ENCODE measurements at places on chromosomes 6 and 20.

- no peaks in the 10 kb centered on the region for H3K4me1 ChIP-seq
- no peaks in the 10 kb centered on the region for H3K36me3 ChIP-seq
- peak overlapping the region; percentile 99 for H3K27ac ChIP-seq
- H3K4me3 ChIP-seq = peak overlapping the region; percentile 63
- H3K27me3 ChIP-seq = no peaks in the 10 kb centered on the region
Observed at GRCh38 chr6:142945446-142946180, 637 bp upstream of the HIVEP2 start.

GRCh38 chr6:118495485-118496280, 52.4 kb upstream of the PLN start:
- no peak overlapping the region for H3K4me3 ChIP-seq
- H3K27ac ChIP-seq = no peak overlapping the region
- no peaks in the 10 kb centered on the region for H3K27me3 ChIP-seq

- H3K4me3 ChIP-seq = no peak overlapping the region
- no peaks in the 10 kb centered on the region for H3K27me3 ChIP-seq
- H3K4me1 ChIP-seq = no peaks in the 10 kb centered on the region
Observed at GRCh38 chr6:3081960-3082359, 13.7 kb downstream of the RIPK1 start.

DNA sequence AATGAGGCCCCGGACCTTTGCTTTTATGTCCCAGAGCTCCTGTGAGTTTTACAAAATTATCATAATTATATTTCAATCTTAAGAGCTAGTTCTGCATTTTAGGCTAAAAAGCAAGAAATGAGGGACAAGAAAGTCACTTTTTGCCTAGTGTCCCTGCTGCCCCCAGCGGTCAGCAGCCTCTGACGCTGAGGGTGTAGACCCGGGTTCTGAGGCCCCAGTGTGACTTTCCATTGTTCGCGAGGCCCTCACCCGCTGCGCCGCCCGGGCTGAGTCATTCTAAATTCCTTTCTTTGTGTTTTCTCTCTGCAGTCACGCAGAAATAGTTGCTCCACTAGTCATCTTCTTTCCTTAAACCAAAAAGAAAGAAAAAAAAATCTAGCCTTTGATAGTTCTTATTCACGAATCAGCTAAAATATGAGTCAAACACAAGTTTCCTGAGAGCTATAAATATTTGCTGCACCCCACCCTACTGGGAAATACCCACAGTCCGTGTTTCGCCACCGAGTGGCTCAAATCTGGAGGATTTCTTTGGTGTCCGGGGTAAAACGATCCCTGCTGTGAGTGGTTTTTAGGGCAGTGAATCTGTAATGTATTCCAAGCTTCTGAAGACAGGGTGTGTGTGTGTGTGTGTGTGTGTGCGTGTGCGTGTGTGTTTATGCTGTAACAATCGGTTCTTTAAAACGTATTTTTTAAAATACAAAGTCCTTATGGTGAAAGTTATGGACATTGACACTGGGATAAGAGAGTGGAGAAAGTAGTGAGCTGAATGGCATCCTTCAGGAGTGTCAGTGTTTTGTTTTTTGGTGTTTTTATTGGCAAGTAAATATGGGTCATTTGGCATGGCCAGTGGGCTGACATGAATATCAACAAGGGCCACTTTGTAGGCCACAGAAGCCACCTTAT, 59.7 kb upstream of the EEF1A1 start:
- H3K27me3 ChIP-seq = no peaks in the 10 kb centered on the region
- DNase-seq = peak; percentile 78
- H3K4me3 ChIP-seq = peak overlapping the region; percentile 13
- H3K27ac ChIP-seq = peak overlapping the region; percentile 99
- no peaks in the 10 kb centered on the region for H3K36me3 ChIP-seq

DNA sequence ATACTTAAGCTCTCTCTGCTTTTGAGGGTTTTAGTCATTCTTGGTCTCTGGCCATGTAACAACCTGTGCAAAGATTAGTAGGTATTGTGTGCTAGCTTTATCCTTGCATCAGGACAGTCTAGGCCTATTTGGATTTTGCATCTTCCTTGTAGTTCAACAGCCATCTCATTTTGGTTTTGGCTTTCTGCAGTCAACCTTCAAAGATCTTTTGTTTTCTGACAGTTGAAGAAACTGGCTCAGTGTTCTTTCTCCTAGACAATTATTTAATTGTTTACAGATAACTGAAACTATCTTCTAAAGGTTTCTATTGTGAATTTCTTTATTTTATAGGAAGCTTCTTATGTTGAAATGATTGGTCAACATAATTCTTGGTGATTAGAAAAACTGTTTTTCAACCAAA, 307.5 kb downstream of the CDKAL1 start:
- H3K27me3 ChIP-seq = no peaks in the 10 kb centered on the region
- H3K4me3 ChIP-seq = no peak overlapping the region
- H3K27ac ChIP-seq = no peak overlapping the region
- H3K4me1 ChIP-seq = peaks cover 7% of the 10 kb centered on the region
- no peaks in the 10 kb centered on the region for H3K36me3 ChIP-seq
- DNase-seq = no peak

- no peak overlapping the region for H3K27ac ChIP-seq
- peaks cover 5% of the 10 kb centered on the region for H3K4me1 ChIP-seq
- H3K4me3 ChIP-seq = no peak overlapping the region
- no peak for DNase-seq
- no peaks in the 10 kb centered on the region for H3K27me3 ChIP-seq
Observed at GRCh38 chr6:30724906-30725667, 4.9 kb downstream of the TUBB start.

DNA sequence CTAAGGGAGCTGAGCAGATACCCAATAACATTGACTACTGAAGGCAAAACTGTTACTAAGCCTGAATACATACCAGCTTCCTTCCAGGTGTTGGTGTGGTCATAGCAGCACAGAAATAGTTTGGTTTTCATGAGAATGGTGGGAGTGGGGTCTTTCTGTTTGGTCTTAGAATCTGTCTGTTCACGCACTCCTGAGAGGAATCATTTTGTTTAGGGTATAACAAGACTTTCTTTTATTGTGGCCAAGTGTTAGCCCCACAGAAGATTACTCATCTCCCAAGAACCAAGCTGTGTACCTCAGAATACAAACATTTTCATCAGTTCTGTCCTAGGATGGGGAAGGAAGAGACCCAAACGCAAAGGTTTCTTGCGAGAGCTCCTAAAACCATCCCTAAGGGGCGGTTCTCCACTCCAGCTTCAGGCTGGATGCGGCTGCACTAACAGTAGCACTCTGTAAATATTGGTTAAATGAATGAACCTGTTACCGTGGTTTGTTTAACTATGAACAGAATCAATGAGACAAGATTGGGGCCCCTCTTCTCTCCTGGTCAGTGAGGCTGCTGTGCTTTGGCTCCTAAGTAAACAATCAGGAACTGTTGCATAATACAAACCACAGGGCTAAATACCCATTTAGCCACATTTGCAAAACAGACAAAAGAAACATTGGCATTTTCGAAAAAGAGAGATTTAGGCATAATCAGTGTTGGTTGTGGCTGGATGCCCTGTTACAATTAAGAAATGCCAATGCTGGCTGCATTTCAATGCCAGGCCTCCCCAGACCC, 44.9 kb downstream of the SNAP25 start:
- no peak for DNase-seq
- H3K4me3 ChIP-seq = no peak overlapping the region
- H3K27ac ChIP-seq = no peak overlapping the region
- no peaks in the 10 kb centered on the region for H3K36me3 ChIP-seq
- H3K27me3 ChIP-seq = no peaks in the 10 kb centered on the region

GRCh38 chr20:36066777-36067176, 87.8 kb upstream of the EPB41L1 start:
- no peak for DNase-seq
- no peaks in the 10 kb centered on the region for H3K4me1 ChIP-seq

DNA sequence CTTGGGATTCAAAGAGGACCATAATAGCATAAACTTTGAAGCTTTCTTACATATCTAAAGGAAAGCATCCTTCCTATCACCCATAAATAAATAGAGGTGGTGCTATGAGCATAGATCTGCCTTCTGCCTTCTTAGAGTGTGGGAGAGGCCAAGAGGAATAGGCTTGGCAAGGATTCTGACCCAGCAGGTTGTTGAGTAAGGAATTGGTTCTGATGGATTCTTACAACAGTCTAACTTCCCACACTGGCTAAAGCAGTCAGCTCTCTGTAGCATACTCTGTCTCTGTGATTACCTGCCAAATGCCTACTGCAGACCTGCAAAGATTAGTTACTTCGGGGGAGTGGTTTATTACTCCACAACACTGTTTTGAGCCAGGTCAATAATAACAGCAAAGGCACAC, 198.0 kb upstream of the RAB32 start:
- DNase-seq = no peak
- H3K4me3 ChIP-seq = no peak overlapping the region
- H3K27me3 ChIP-seq = no peaks in the 10 kb centered on the region
- H3K36me3 ChIP-seq = no peaks in the 10 kb centered on the region
- H3K4me1 ChIP-seq = no peaks in the 10 kb centered on the region
- no peak overlapping the region for H3K27ac ChIP-seq

- H3K27me3 ChIP-seq = no peaks in the 10 kb centered on the region
- DNase-seq = peak; percentile 49
- H3K27ac ChIP-seq = no peak overlapping the region
Observed at GRCh38 chr6:116447496-116448011, 13.6 kb upstream of the CALHM6 start.

GRCh38 chr6:92820601-92821000, 598.8 kb downstream of the EPHA7 start:
- H3K27ac ChIP-seq = no peak overlapping the region
- H3K36me3 ChIP-seq = no peaks in the 10 kb centered on the region
- DNase-seq = no peak
- H3K4me1 ChIP-seq = no peaks in the 10 kb centered on the region
- no peaks in the 10 kb centered on the region for H3K27me3 ChIP-seq
- H3K4me3 ChIP-seq = no peak overlapping the region

GRCh38 chr20:57869951-57870315, 160.1 kb upstream of the PMEPA1 start:
- H3K27me3 ChIP-seq = no peaks in the 10 kb centered on the region
- H3K27ac ChIP-seq = no peak overlapping the region
- H3K4me1 ChIP-seq = peaks cover 7% of the 10 kb centered on the region
- no peak overlapping the region for H3K4me3 ChIP-seq
- no peak for DNase-seq
- H3K36me3 ChIP-seq = no peaks in the 10 kb centered on the region

DNA sequence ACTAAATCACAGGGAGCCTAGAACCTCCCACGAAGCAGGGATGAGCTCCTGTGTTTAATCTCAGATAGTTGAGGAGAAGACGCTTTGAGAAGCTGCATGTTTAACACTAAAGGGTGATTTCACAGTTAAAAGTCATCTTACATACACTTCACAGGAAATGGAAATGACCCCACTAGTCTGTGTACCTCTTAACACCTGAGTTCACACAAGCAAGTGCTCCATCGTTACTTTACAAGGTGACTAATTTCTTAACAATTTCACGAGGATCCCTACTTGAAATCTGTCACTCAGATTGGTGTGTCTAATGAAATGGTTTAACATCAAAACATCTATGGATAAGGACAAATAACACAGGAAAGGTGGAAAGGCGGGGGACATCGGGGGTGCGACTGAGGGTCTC, 93.8 kb upstream of the RPS6KA2 start:
- no peaks in the 10 kb centered on the region for H3K36me3 ChIP-seq
- no peaks in the 10 kb centered on the region for H3K27me3 ChIP-seq
- DNase-seq = no peak
- no peak overlapping the region for H3K27ac ChIP-seq
- no peaks in the 10 kb centered on the region for H3K4me1 ChIP-seq

DNA sequence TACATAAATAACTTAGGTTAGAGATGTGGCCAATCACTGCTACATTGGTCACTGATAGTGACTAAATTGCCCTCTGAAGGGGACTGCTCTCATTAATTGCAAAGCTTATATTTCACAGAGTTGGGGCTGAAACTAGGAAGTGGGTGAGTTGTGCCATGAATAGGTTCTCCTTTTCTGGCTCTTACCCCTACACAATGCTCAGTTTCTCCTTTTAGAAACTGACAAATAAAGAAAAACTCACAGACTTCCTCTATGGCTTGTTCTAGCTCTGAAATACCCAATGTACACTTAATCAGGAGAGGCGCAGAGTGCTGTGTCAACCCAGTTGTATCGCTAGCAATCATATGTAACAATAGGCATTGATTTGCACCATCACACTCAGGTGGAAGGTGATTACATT, 41.2 kb upstream of the PROKR2 start:
- H3K27ac ChIP-seq = no peak overlapping the region
- no peaks in the 10 kb centered on the region for H3K27me3 ChIP-seq
- H3K4me1 ChIP-seq = no peaks in the 10 kb centered on the region
- H3K36me3 ChIP-seq = no peaks in the 10 kb centered on the region
- no peak for DNase-seq
- no peak overlapping the region for H3K4me3 ChIP-seq

DNA sequence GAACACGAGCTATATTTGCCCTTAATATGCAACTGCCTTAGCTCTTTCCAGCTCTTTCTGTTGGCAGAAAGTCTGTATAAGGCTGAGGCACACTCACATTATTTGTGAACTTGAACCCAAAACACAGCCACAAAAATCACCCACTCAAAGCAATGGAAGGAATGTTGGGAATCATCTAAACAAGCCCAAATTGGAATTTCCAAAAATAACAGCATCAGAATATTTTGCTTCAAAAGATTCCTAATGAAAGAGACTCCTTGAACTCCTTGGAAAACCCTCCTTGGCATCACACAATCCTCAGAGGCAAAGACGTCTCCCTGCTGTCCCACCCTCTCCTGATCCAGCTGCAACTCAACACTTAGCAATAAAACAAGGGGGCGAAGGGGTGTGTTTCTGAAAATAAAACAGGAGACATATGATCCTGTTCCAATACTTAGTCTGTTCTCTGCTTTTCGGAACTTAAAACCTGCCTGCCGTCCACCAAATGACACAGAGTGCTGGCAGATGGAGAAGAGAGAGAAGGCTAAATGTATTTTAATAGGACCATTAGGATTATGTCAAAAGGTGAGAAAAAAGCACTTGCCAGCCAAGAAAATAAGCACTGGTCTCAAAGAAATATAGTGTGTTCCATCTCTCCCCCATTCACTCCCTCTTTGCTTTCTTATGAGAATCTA, 320.7 kb upstream of the JARID2 start:
- H3K4me1 ChIP-seq = peaks cover 26% of the 10 kb centered on the region

- H3K27me3 ChIP-seq = no peaks in the 10 kb centered on the region
- H3K4me1 ChIP-seq = peaks cover 16% of the 10 kb centered on the region
- H3K36me3 ChIP-seq = peaks cover 2% of the 10 kb centered on the region
Observed at GRCh38 chr6:43231053-43231452, 1.8 kb upstream of the DNPH1 start.

DNA sequence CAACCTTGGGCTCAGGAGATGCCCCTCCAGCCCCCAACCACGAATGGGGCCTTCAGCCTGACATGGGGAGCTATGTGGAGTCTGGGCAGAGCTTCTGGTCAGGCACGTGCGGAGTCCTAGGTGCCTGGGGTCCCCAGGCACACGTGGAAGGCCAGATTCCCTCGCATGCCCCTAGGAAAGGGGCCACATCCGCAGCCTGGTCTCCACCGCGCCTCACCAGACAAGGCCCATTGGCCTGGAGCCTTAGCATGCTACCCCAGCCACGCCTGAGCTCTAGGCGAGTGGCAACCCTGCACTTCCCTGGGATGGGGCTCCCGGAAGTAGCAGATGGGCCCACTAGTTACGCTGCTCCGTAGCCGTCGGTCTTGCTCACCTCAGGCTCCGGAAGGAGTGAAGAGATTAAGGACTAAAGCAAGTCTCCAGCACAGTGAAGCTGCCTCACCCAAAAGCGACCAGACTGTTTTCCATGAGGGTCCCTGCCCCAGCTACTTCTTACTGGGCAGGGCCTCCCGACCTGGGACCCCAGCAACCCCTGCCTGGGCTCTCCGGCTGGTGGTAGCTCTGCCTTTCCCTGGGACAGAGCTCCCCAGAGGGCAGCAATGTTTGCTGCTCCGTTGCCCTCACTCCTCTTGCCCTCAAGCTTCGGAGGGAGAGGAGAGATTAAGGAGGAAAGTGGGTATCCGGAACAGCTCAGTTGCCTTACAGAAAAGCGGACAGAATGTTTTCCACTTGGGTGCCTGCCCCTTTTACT, 93.2 kb upstream of the IMPG1 start:
- H3K27me3 ChIP-seq = no peaks in the 10 kb centered on the region
- no peaks in the 10 kb centered on the region for H3K4me1 ChIP-seq
- H3K4me3 ChIP-seq = no peak overlapping the region
- no peak overlapping the region for H3K27ac ChIP-seq
- H3K36me3 ChIP-seq = no peaks in the 10 kb centered on the region
